ENCODE measurements at places on chromosomes 6 and 20.
A peak's percentile ranks its signal among the peaks of the same experiment; 100 is the strongest.

DNA sequence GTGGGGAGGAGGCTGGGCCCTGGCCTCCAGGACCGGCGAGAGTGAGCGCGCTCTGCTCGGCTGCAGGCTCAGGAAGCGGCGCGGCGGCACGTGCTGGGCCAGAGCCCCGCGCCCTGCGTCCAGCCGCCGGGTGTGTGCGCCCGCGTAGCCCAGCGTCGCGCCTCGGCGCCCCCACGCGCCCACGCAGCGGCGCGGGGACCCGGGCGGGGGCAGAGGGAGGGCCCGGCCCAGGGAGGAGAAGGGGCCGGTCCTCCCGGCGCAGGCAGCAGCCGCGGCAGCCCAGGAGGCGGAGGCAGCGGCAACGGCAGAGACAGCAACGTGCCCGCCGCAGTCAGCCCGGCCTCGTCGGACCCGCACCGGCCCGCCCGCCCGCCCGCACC is at the start of gene EYA2:
EYA2 (plus strand) TSS at position 265 of the 380 bp plus-strand sequence. CDS start 95,168 bp downstream, outside the sequence.
- DNase-seq: no peak

DNA sequence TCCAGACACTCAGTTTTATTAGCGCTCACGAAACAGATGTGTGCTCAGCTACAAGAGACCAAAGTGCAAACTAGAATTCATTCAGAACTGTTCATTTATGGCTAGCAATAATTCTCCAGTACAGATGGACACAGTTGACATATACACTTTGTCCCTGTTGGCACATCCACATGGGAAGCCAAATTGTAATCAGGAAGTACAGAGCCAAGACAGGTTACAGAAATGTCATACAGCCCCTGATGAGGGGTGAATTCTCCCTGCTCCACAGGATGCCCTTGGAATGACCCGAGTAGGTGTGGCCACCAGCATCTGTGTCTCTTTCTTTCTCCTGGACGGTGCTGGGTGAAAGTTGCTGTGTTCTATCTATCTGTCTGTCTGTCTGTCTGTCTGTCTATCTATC is 7.6 kb downstream of the DHX35 start:
- DNase-seq: no peak

DNA sequence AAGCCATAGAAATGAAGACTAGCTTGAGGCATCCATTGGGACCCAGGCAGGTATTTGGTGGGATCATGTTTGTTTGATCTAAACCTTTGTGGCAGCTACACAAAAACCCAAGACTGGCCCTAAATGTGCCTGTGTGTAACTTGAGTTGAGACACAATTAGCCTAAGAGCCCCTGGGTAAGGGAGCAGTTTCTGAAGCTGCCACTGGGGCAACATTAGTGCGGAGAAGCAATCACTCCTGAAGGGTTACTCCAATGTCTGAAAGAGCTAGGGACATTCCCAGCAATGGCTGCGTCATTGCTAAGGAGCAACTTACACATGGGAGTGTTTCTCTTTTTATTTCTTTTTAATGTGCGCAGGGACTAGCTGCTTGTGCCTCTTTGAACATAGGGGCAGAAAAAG is 67.9 kb upstream of the EEF1E1 start:
- DNase-seq: no peak

DNA sequence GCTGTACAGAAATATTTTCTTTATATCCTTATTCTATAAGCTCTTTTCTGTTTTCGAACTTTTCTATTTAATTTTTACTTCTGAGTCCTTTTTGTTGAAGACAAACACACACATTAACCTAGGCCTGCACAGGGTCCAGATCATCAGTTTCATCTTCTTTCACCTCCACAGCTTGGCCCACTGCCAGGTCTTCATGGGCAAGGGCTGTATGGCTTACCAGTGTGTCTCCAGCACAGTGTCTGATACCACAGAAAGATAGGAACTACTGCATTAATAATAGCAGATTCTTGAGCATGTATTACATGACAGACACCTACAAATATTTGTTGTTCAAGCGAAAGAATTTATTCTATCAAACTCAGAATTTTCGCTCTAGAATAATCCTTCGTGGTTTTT is 24.4 kb downstream of the QKI start:
- DNase-seq: no peak

DNA sequence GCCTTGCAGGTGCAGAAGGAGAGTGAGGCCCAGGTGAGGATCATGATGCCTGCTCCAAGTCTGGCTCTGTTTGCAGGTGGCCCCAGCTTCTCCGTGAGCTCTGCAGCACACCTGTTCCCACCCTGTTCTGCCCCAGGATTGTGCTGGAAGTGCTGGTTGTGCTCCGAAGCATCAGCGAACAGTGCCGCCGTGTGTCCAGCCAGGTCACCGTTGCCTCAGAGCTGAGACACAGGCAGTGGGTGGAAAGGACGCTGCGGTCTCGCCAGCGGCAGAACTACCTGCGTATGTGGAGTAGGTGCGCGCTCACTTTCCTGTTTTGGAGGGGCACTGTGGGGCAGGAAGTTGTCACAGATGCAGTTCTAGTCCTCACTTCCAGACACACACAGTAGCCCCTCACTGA is 25.0 kb downstream of the ERMARD start:
- DNase-seq: no peak

DNA sequence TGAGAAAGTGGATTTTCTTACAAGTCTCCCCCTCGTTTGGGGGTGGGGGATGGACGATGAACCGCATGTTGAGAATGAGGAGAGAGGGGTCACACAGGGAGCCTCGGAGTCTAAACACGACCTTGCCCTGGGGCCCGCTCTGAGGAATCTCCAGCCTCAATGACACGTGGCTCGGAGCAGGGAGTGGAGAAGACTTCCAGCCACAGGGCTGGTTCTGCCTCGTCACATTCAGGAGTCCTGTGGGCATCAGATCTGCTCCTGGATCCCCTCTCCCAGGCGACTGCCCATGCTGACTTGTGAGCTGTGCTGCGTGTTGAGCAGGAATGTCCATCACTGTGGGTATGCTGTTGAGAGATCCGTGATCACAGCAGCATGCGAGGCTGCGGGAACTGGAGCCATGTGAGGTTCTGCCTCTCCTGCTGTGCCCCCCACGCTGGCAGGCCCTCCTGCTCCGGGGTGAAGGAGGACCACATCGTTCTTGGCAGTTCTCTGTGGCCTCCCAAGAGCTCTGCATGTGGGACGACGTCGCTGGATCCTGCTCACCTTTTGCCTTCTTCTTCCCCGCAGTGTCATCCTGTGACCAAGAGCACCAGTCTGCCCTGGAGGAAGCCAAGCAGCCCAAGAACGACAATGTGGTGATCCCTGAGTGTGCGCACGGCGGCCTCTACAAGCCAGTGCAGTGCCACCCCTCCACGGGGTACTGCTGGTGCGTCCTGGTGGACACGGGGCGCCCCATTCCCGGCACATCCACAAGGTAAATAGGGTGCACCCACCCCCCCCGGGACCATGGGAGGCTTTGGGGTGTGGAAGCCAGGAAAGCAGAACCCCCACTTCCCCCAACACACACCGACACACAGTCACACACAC is 157.5 kb downstream of the SMOC2 start:
- DNase-seq: no peak

DNA sequence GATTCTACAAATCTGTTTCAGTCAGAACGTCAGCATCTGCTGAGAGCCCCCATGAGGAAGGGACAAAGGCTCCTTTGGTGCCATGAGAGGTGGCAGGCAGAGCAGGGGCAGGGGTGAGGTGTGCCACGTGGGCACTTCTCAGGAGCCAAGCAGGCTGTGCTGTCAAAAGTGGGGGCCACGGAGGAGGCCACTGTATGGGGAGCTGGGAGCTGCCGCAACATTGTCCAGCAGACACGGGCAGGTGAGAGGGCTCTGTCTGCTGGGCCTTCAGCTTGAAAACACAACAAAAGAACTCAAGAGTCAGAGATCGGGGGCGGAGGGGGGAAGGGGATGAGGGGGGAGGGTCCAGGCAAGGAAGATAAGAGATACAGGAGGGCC is 21.6 kb upstream of the FOXP4 start:
- DNase-seq: no peak

DNA sequence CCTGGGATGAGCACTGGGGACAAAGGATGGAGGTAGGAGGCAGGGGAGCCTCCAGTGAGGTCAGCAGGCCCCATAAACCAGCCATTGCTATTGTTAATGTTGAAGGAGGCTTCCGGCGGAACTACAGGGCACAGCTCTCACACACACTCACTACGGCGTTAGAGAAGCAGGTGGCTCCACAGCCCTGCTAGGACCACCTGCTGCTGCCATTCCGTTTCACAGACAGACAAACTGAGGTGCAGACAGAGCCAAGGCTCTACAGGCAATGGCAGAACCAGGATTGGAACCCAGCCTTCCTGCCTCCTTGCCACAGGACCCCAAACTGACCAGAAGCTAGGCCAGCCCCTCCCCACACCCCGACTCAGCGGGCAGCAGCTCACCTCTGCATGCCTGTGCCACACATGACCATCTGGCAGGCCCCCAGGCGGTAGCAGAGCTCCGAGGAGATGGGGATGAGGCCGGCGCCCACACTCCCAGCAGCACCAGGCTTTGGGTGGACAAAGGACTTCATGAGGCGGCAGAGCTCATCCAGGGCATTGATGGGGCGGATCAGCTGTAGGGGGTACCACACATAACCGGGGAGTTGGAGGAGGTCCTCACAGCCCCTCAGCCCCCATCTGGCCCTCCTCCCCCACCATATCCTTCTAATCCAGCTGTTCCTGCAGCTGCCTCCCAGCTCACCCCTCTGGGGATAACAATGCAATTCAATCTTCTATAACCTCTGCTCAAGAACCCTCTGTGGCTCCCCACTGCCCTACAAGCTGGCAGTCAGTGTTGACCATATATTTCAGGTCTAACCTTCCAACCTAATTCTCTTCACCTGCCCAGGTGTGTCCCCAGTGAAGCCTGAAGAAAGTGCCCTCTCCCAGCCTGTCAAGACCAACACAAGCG is 198.5 kb downstream of the PREX1 start:
- no peak for DNase-seq

DNA sequence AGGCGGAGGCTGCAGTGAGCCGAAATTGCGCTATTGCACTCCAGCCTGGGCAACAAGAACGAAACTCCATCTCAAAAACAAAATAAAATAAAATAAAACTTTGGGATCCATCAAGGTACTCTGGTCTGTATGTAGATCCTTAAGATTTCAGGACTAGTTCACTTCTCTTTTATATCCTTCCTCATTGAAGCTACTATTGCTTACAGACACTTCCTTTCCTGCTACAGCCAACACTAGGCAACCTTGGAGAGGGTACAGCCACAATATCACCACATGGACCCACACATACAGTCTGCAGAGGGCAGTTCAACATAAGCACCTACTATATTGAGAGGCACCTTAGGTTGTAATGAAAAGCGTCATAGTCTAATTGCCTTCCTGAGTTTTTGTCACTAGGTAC is 113.3 kb downstream of the ATXN1 start:
- no peak for DNase-seq

DNA sequence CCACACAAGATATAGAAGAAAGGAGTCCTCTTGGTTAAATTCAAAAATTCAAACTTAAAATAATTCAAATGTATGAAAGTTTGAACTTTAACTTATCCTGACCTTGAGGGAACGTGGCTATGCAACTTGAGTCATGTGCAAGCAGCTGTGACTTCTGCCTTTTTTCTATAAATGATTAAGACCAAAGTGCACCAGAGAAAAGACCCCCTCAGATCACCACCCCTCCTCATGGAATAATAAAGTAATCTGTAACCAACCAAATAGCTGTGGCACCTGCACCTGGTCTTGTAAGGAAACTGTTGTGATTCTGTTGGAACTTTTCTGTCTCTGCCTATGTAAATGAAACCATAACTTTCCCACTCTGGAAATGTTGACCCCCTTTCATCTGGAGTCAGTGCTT is 141.1 kb upstream of the GGTLC1 start:
- no peak for DNase-seq

DNA sequence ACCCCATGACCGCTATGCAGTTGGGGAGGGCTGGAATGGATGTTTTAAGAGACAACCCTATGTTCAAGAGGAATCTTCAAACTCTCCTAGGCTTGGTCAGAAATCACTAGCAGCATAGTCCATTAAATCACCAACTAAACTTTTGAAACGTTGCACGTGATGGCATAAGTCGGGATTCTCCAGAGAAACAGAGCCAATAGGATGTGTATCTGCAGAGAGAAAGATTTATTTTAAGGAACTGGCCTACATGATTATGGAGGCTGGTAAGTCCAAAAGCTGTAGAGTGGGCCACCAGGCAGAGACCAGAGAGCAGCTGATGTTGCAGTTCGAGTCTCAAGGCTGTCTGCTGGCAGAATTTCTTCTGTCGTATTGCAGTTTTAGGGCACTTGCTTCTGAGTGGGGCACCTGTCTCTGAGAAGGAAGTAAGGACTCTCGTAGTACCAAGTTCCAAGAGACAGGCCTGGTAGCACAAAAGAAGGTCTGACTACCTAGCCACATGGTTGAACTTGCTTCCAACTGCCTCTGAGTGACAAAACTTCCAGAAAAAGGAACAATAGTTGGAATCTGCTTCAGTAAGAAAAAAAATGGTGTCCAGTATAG is 11.9 kb upstream of the IFNGR1 start:
- DNase-seq: peak; percentile 49

GRCh38 chr6:11911538-11911937 is 100.6 kb upstream of the HIVEP1 start:
- peak; percentile 49 for DNase-seq

GRCh38 chr6:144179828-144180227 is 29.5 kb downstream of the STX11 start:
- DNase-seq: no peak

DNA sequence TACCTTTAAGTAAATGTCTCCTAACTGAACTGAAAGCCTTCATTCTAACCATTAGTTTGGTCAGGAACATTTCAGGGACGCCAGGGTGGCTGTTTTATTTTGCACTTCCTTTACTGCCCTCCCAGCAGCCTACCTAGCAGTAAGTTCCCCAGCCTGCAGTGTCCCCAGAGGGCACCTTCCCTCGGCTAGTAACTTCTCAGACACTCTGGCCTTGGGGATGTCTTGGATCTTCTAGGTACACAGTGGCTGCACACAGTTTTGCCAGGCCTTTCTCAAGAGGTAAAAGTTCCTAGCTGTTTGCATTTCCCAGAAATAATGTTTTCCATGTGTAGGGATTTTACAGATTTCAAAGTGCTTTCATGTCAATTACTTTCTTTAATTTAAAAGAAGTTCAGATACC is 378 bp upstream of the LAMA2 start:
- no peak for DNase-seq

GRCh38 chr6:27672113-27672799 is 199.4 kb upstream of the ZNF184 start:
- DNase-seq: no peak

DNA sequence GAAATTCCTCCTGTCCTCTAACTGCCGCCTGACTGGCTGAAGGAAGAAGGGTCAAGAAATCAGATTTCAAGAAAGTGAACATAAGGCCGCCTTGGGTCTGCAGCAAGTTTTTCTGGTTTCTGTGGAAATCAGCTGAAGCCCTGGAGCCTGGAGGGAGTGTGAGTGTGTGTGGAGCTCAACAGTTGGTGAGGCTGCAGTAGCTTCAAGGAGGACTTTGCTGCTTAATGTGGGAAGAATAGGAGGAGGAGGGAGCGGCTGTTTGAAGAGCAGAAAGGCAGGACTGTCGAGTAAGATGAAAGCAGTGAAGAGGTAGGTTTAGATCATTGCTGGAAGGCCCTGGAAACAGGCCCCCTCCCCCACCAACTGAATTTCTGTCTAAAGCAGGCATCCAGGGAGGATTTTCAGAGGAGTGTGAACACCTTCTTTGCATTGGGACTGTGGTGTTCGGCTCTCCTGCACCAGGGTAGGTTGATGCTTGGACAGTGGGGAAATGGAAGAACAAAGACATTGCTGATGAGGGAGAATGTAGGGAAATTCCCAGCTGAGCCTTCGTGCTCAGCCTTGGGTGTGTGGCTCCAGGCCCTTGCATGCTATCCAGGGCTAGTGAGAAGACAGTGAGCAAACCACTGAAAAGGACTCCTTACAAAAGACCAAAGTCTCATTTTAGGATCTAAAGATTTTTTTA is 79.5 kb upstream of the VSTM2L start:
- no peak for DNase-seq
